ENCODE measurements at places on chromosomes 12 and 14.

DNA sequence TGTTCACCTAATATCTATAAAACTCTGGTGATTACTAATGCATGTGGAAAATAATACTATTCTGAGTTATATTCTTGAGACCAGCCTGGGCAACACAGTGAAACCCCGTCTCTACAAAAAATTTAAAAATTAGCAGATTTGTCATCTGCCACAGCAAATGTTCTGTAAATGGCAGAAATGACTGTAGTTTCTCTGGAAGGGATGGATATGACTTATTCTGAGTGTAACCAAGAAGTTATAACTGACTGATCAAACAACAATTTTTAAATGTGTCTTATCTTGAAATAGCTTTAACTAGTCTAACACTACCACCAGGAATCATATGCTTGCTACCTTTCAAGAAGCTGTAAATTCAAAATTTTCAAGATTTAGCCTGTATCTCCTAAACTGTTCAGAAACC is 88.7 kb downstream of the PLBD1 start:
- no peak for DNase-seq

- no peak for DNase-seq
These were observed 29.8 kb downstream of the FIGNL2 start for GRCh38 chr12:51818566-51819300.

DNA sequence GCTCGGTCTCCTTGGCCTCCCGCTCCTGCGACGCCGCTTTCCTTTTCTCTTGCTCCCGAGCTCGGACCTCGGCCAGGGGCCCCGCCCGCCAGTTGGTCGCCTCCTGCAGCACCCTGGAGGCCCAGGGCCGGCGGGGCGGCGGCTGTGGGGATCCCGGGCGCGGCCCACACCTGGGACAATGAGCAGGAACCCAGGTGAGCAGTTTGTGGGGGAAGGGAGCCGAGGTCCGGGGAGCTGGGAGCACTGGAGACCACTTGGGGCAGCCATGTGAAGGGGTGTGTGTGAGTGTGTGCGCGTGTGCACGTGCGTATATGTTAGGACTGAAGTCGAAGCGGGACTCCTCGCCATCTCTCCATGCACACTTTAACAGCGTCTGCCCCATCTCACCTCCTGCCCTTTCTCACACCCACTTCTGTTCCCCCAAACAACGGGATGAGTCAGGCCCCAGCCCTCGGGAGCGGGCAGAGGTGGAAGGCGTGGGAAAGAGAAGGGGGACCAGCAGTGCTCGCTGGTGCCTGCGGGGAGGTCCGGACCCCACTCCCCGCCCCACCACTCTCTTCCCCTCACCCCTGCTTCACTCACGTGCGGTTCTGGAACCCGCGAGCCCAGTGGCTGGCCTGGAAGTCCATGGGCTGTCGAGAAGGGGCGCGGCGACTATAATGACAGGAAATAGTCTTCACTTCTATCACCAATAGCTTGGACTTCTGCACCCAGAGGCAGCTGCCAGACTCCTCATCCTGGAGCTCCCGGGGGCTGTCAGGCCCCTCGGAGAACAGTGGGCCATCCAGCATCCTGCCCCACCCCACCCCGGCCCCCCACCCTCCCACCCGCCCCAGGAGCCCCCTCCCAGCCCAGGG is 450 bp downstream of the DDN start:
- DNase-seq = no peak

DNA sequence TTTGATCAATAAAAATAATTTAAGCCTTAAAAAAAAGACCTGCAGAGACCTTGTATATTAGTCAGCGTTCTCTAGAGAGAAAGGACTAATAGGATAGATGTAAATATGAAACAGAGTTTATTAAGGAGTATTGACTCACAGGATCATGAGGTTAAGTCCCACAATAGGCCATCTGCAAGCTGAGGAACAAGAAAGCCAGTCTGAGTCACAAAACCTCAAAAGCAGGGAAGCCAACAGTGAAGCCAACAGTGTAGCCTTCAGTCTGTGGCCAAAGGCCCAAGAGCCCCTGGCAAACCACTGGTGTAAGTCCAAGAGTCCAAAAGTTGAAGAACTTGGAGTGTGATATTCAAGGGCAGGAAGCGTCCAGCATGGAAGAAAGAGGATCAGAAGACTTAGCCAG is 66.3 kb downstream of the TBX5 start:
- DNase-seq = no peak

- DNase-seq = no peak
These were observed 37.4 kb downstream of the ISCA2 start for GRCh38 chr14:74531006-74531405.

GRCh38 chr14:102711207-102711606 is 66.0 kb upstream of the TRAF3 start:
- DNase-seq = no peak

GRCh38 chr14:36426113-36426512 is 93.9 kb downstream of the NKX2-1 start:
- no peak for DNase-seq

GRCh38 chr12:32609966-32610365 is 69.1 kb upstream of the DNM1L start:
- no peak for DNase-seq

GRCh38 chr12:61521258-61521657 is 738.9 kb upstream of the USP15 start:
- DNase-seq = no peak

DNA sequence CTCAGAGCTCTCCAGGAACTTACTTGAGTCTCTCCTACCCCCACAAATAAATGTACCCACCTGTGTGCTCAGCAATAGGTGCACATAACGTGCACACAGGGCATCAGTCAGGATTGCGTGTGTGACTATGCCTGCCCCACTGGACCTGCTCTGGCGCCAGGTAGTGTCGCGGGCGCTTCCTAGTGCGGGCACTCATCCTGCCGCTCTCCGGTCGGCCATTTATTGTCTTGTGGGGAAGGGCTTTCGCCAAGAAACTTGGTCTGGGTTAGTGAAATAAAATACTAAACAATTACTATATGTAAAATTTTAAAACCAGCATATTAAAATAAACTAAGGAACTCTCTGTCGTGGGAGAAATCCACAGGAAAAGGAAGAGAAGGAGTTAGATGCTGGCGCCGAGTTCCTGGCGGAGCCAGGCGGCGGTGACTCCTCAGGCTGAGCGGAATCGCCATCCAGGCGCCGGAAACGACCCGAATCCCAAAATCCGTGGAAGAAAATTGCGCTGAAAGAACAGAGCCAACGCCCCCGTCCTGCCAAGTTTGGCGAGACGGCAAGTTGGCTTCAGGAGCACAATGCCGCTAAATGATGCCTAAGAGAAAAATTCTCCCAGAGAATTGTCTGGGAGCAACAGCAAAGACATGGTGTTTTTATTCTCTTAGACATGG is 7.9 kb upstream of the HOXC13 start:
- no peak for DNase-seq

DNA sequence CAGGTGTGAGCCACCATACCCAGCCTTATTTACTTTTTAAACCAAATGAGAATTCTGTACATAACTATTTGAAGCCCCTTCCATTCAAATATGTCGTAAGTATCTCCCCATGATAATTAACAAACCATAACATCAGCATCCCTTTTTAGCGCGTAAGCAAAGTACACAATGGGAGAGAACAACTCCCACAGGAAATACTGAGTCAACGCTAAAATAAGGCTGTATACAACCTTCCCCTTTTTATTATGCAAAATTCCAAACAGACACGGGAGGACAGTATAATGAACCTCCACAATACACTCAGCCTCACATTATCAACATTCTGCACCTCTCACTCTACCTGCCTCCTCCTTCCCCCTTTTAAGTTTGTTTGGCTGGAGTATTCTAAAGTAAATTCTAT is 73.5 kb downstream of the CCDC88C start:
- no peak for DNase-seq

GRCh38 chr12:48990552-48990951 is 8.6 kb downstream of the DDN start:
- no peak for DNase-seq

- no peak for DNase-seq
These were observed 163.4 kb downstream of the SAMD4A start for GRCh38 chr14:54730156-54730961.

- DNase-seq = peak; percentile 54
These were observed 32.5 kb upstream of the PLEKHG6 start for GRCh38 chr12:6277982-6278438.

DNA sequence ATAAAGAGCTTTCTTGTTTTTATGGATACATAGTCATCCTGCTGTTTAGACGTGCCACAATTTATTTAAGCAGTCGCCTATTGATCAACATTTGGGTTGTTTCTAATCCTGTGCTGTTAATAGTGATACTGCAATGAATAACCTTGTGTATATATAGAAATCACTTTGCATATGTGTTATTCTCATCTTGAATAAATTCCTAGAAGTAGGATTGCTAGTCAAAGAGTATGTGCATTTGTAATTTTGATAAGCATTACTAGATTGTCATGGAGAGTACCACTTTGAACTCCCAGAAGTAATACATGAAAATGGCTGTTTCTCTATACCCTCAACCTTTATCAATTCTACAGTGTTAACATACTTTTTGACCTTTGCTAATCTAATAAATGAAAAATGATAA is 44.9 kb upstream of the KCNH3 start:
- no peak for DNase-seq

GRCh38 chr12:1398673-1399072 is 195.7 kb downstream of the FBXL14 start:
- DNase-seq = no peak

- no peak for DNase-seq
These were observed 16.3 kb downstream of the CFAP73 start for GRCh38 chr12:113165521-113166450.

- no peak for DNase-seq
These were observed 502.3 kb upstream of the FOXG1 start for GRCh38 chr14:28264306-28264705.

GRCh38 chr12:57342207-57342691 is 88.6 kb downstream of the R3HDM2 start:
- no peak for DNase-seq

GRCh38 chr14:57060276-57060955 is 208.3 kb downstream of the EXOC5 start:
- peak; percentile 24 for DNase-seq

DNA sequence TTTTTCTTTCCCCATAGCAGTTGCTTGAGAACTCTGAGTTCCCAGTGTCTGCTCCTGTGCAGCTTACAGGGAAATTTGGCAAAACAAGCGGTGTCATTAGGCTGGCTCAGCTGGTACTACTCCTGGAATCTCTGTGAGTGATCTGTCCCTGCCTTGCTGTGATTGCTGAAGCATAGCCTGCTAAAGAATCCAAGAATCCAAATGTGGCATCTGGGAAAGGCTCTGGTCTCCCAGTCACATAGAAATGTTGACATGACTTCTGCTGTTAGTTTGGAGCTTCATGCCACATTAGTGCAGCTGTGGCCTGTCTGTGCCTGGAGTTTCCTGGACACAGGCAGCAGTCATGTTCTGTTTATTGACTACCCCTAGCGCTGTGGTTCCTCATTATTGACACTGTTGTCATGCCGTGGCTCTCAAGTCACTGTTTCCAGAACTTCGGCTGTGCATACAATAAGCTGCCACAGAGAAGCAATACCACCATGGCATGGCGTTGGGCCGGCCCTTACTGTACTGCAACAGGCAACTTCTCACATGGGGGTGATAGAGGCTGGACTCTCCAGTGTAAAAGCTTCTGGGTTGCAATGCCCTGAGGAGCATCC is 166.8 kb downstream of the MYRFL start:
- DNase-seq = no peak

GRCh38 chr12:65779091-65779642 is 45.1 kb upstream of the HMGA2 start:
- DNase-seq = no peak

GRCh38 chr12:105485321-105485910 is 154.9 kb downstream of the C12orf75 start:
- no peak for DNase-seq

DNA sequence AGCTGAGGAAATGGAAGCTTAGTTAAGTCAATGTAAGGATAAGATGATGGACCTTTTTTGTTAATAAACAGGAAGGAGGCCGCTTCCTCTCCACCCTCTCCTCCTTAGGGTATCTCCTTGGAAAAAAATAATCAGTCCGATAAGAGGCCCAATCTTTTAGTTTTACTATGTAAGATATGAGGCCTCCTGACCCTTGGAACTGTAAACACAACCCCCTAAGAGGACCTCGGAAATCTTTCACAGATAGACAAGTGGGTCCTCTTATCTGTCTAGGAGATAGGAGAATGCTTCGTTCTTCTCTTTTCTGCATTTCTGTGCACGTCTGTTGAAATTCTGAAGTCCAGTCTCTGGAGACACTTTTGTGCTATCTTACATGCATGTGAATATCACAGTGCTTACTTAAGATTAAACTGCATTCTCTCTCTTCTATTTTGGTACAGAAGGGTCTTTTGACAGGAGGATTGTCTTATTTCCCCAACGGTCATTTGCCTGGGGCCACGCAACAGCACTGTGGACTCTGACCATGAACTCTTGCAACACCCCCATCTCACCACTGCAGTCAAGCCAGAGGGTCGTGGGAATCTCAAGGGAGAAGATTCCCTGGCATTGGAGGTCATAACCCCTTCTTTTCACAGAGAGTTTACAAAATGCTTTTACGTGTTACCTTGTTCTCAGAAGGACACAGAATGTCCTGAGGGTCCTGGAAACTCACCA is 313.0 kb upstream of the RTL1 start:
- no peak for DNase-seq

- DNase-seq = no peak
These were observed 117.4 kb downstream of the DAD1 start for GRCh38 chr14:22471545-22472121.

GRCh38 chr14:52949711-52950409 is 990 bp downstream of the FERMT2 start:
- DNase-seq = no peak

GRCh38 chr12:124437121-124437520 is 130.3 kb downstream of the NCOR2 start:
- no peak for DNase-seq

DNA sequence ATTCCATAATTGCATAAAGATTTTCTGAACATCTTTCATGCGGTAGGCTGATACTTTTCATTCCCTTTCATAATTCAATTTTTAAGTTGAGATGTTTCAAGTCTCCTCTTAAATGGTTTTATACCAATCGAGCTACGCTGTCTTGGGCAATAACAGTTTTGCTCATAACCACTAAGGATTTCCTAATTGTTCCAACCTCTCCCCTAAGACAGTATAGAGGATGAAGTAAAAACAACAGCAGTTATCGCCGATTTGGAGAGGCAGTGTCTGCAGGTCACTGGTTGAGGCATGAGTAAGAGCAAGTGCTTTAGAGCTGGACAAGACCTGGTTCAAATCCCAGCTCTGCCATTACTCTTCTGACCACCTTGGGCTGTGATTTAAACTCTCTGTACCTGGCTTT is 6.9 kb upstream of the MED13L start:
- DNase-seq = no peak

GRCh38 chr12:6494968-6495367 is 1.1 kb downstream of the NCAPD2 start:
- DNase-seq = no peak

- DNase-seq = no peak
These were observed 1.2 kb downstream of the COA8 start for GRCh38 chr14:103563844-103564505.

DNA sequence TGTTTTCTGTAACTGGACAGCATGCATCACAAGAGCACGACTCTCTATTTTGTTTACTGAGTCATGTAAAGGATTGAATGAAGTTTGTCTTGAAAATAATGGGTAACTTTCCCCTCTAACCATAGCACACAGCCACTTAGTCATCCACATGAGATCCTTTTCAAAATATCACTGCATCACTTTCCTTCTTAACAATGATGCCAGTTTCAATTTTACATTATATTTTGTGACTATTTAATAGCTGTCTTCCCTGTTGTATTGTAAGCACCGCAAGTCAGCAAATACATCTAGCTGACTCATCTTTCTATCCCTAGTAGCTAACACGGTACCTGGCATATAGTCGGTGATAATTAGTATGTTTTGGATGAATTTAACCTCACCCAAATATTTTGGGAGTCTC is 83.3 kb upstream of the PPM1H start:
- DNase-seq = no peak

GRCh38 chr12:107379852-107380567 is 286.7 kb upstream of the CRY1 start:
- DNase-seq = no peak
